ENCODE measurements at places on chromosomes 6 and 20.
A peak's percentile ranks its signal among the peaks of the same experiment; 100 is the strongest.

DNA sequence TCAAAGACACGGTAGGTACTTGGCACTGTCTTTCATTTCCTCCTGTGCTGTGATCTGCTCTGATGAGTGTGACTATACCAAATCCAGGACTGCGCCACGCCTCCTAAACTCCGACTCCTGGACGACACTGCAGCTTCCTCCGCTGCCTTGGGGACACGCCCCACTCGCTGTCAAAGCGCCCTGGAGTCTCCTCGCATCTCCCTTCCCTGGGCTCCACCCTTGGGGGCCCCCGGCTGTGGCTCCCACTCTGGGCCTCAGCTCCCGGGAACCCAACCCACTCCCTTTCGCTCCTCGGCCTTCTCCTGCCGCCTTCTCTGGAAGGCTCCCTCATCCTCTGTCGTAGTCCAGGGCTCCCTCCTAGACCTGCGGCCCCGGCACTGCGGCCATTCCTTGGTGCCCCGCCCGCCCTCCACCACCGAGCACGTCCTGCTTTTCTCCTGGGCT lies 61.2 kb downstream of the RSPH3 start:
- DNase-seq: no peak

- DNase-seq: no peak
Measured at GRCh38 chr6:88276331-88276730, 110.2 kb upstream of the CNR1 start.

GRCh38 chr6:136030131-136030530 lies 178.6 kb downstream of the PDE7B start:
- no peak for DNase-seq

DNA sequence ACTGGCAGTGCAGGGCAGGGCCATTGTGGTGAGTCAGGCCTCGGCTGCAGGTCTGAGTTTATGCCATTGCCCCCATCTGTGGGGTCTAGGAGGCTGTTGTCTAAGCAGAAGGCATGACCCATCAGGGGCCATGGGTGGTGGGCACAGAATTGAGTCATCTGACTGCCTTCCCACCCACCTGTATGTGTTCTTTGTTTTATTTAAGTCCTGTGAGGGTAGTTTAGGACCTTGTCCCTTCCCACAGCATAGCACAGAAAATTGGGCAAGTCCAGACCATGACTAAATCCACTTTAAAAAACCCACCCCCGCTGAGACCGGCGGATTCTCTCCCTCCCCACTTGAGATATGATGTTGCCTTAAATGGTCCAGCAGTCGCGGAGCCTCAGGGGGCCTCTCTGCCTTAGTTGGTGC lies 40.3 kb downstream of the ERMARD start:
- DNase-seq: peak; percentile 20

GRCh38 chr20:7195704-7196103 lies 428.2 kb downstream of the BMP2 start:
- no peak for DNase-seq

DNA sequence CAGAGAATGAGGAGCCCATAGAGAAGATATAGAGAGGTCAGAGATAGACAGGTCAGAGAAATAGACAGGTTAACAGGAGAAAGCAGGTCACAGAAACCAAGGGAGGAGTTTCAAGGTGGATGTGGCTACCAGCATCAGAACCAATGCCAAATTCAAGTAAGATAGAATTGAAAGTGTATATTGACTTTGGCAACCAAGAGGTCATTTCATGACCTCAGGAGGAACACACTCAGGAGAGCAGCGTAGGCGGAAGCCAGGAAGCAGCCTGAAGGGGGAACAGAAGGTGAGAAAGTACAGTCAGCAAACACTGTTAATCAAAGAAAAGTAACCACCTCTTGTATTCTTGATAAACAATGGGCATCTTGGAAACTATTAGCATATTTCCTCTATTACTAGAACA lies 33.9 kb upstream of the ALDH8A1 start:
- no peak for DNase-seq

GRCh38 chr20:36030149-36030548 lies 61.8 kb downstream of the CNBD2 start:
- DNase-seq: no peak

DNA sequence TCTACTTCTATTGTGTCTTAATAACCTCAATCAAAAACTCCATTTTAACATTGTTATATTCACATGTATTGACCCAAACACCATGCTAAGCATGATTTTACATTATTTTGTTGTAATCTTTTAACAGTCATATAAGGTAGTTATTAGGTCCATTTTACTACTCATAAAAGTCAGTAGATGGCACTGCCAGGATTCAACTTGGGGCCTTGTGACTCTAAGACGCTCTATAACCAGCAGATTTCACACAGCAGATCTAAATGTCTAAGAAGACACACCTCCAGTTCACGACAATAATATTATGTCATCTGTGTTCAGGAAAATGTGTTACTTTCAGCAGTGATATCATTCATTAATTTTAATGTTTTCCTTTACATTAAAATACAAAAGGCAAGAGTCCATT lies 88.0 kb downstream of the FRK start:
- DNase-seq: no peak

GRCh38 chr6:33430991-33431879 lies 11.4 kb downstream of the SYNGAP1 start:
- no peak for DNase-seq

DNA sequence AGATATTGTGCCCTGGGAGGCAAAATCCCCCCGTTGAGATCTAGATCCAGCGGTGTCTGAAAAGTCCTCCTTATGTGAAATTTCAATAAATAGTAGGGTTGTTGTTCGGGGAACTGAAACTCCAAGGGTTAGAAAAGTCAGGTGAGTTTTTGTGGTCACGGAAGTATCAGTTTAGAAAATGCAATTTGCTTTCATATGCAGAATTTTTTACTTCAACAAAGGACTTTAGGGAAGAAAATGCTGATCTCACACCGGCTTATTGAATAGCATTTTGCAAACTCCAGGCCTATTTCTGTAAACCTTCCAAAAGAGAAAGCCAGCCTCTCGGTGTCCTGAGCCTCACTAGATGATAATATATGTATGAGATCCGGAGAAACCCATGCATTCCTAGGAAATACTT lies 254.7 kb downstream of the TSHZ2 start:
- DNase-seq: no peak

DNA sequence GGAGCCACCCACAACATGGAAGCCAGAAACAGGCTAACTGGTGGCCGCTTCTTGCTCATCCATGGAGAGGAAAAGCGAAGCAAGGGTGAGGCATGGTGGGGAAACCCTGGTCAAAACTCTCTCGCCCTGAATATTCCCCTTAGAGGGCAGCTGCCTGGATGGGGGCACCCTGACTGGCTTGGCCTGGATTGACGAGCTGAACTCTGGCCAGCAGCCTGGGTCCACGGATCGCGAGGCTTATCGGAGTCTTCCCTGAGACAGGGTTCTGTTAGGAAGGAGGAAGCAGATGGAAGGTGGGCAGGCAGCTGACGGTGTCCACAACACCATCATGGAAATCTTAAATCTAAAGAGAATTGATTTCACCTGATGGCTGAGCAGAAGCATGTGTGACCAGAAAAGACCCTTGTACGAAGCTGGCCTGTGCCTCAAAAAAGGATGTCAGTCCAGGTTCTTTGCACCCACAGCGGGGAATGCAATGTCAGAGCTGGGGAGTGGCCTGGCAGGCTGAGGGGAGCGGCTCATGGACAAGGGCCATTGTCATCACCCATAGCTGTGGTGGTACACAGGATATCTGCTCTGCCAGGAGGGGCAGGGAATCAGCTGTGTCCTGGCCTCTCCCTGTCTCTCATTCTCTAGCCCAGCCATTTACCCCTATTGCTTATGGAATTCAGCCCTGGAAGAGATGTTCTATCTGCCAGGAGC lies 109.4 kb upstream of the SNX9 start:
- DNase-seq: no peak

DNA sequence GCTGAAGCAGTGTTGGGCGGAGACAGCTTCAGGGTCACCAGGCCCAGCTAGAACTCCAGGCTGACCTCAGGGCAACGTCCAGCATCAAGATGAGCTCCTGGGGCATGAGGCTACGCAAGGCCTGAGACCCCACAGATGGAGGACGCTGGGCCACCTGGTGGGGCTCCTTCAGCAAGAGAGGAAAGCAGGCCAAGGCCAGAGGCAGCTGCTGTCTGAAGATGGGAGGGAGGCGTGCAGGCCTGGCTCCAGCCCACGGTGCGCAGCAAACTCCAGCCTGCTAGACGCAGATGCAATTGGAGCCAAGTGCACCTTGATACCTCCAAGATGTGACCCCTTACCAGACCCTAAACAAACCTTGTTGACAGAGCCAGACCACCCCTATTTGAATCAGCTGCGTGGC lies 220.9 kb upstream of the RREB1 start:
- no peak for DNase-seq

- DNase-seq: no peak
Measured at GRCh38 chr6:31125586-31126363, 5.5 kb upstream of the CDSN start.

- no peak for DNase-seq
Measured at GRCh38 chr6:120622127-120622631, 712.1 kb downstream of the TBC1D32 start.

DNA sequence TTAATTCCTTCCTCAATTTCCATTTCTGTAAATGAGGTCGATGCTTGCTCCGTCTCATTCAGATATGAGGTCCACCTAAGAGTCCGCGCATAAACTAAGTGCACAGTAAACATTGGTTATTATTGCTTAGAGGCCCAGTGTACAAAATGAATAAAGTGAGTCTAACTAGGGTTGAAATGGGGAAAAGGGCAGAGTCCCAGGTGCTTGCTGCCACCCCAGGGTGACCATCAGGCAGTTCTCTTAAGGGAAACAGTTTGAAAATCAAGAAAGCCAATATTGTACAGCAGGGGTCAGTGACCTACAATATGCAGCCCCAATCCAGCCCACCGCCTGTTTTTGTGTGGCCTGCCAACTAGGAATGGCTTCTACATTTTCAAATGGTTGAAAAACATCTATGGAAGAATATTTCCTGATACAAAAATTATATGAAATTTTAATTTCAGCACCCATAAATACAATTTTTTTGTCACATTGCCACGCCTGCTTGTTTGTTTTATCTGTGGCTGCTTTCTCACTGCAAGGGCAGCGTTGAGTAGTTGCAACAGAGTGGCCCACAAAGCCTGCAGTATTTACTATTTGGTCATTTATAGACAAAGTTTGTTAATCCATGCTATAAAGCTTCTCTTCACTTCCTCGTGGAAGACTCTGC lies 43.3 kb downstream of the SLC13A3 start:
- DNase-seq: no peak

- peak; percentile 65 for DNase-seq
Measured at GRCh38 chr6:139017227-139017626, 11.3 kb upstream of the ABRACL start.

DNA sequence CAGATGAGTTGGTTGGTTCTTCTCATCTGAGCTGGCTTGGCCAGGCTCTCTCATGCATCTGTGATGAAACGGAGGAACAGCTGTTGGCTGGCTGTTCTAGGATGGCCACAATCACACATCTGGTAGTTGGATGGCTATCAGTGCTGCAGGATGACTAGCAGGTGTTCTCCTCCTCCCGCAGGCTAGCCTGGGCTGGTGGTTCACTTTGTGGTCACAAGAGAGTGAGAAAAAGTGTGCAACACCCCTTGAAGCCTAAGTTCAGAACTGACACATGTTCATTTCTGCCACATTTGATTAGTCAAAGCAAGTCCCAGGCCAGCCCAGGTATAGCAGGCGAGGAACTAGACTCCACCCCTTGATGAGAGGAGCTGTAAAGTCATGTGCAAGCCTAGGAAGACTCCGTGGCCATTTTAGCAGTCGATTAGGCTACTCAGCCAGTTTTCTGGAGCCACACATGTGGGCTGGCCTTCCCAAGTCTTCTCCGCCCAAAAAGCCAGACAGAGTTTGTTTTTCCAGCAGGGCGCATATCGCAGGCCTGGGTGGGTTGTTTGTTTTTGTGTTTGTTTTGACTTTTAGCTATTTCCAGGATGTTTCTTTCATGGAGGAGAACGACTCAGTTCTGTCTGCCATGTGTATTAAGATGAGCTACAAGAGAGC lies 120.8 kb downstream of the ISM1 start:
- DNase-seq: no peak

DNA sequence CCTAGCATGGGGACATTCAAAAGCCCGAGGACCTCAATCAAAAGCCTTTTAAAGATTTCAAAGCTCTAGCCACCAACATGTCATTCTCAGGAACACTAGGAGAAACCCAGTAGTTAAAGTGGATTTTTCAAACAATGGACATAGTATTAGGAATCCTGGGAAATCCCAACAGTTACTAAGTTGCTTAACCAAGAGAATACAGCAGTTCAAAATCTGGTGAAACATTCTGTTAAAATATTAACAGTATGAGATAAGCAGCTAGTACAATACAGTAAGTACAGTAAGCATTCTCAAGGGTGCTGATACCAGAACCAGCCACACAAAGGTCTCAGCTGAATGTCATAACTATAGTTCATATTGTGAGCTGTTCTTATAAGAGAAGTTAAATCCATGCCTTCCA lies 68.6 kb downstream of the CDK19 start:
- DNase-seq: no peak

- no peak for DNase-seq
Measured at GRCh38 chr6:88547768-88548167, 381.6 kb upstream of the CNR1 start.

DNA sequence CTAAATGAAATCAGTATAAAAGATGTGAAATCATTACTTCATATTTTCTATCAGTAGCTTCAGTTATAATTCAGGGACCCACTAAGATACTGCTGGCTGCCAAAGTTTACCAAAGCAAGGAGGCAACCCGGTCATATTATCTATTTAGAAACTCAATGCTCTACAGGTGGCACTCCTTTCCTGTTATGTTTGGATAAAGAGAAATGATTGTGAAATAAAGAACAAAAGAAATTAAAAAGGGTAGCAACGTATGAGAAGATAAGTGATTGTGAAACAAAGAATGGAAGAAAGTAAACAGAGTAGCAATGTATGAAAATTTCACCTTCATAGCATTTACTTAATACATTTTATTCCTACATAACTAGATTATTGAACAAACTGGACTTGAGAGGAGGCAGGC lies 45.2 kb downstream of the RSPH3 start:
- no peak for DNase-seq

DNA sequence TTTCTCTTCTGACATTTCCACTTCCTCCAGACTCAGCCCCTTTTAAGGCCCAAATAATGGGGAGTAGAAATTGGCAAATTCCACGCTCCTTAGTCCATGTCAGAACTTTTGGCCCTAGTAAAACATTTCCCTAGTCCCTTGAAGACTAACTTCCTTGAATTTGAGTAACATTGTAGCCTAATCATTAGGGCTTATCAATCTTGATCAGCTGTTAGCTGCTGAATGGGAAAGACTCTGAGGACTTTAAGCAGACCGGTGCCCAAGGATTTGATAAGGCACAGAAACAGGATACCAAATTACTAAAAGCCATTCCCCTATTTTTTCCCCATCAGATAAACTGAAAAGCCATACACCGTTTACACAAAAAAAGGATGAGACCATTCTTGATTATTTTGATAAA lies 37.0 kb upstream of the ECI2 start:
- DNase-seq: no peak

- DNase-seq: no peak
Measured at GRCh38 chr6:45651301-45651700, 273.6 kb upstream of the SUPT3H start.

GRCh38 chr20:62413025-62413570 lies 6.0 kb upstream of the CABLES2 start:
- DNase-seq: no peak

Data from DMS79 (cell line).